Activated T-cell treated with anti-CD3 and anti-CD28 coated beads for 48 hours (primary cell): ENCODE measurements at places on chromosomes 13 and 19.

- DNase-seq = no peak
These were observed 52.0 kb upstream of the C13orf46 start for GRCh38 chr13:114025714-114026431.

GRCh38 chr13:43107780-43108179 is 84.4 kb downstream of the DNAJC15 start:
- DNase-seq = no peak

DNA sequence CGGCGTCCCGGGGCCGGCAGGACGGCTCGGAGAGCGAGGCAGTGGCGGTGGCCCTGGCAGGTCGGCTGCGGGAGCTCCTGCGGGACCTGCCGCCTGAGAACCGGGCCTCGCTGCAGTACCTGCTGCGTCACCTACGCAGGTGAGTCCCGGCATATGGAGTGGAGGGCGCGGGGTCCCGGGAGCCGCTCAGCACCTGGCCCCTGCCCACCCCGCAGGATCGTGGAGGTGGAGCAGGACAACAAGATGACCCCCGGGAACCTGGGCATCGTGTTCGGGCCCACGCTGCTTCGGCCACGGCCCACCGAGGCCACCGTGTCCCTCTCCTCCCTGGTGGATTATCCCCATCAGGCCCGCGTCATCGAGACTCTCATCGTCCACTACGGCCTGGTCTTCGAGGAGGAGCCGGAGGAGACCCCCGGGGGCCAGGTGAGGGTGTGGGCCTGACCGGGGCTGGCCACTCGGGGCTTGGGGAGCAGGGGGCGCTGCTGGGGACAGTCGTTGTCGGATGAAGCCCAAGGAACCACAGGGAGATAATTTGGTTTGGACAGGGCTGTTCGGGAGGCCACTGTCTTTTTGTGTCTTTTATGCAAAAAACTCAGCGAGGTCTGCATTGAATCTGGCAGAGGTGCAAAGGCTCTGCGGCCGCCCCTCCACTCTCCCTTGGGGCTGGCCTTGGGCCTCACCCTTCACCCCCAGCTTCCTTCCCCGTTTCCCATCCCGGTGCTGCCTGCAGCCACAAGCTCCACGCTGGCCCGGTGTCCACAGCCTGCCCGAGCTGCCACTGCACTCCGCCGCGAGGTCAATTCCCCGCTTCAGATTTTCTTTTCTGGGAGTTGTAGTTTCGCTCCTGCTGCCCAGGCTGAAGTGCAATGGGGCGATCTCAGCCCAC is 12.0 kb downstream of the POLR2E start:
- DNase-seq = no peak

GRCh38 chr19:28948566-28948965 is 264.4 kb downstream of the UQCRFS1 start:
- DNase-seq = no peak

DNA sequence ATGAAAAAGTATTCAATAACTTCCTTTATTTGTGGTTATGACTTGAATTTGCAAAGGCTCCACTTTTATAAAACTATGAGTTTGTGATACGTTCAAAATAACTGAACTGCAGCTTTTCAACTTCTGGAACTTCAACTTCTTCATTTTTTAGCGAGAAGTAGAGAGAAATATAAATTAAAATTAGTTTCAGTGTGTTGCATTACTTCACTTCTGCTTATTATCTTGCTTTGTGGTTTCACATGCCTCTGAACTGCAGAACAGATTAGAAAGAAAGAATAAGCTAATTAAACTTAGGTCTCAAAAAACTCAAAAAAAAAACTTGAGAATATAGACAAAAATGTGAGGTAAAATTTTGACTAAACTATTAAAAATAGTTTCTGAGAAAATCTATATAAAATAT is 1073.4 kb downstream of the PCDH17 start:
- DNase-seq = no peak

DNA sequence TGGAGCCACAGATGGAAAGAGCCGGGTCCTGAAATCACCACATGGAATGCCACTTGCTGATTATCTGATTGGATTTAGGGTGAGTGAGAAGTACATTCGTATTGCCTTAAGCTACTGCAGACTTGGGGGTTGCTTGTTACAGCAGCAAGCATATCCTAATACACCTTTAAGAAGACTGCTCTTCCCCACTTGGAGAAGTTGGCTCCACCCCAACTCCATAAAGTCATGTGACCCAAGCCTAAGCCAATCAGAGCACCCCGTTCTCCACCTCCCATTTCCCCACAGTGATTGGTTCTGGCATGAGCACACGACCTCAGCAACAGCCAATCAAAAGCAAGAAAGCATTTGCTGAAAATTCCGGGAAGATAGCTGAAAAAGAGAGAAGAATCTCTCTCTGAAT is 23.1 kb downstream of the CACNA1A start:
- DNase-seq = no peak

- DNase-seq = no peak
These were observed 150.2 kb downstream of the NDFIP2 start for GRCh38 chr13:79631051-79631659.

GRCh38 chr19:10752237-10752912 is 34.5 kb downstream of the DNM2 start:
- no peak for DNase-seq

- DNase-seq = no peak
These were observed 12.0 kb downstream of the ZSWIM9 start for GRCh38 chr19:48182434-48182833.

DNA sequence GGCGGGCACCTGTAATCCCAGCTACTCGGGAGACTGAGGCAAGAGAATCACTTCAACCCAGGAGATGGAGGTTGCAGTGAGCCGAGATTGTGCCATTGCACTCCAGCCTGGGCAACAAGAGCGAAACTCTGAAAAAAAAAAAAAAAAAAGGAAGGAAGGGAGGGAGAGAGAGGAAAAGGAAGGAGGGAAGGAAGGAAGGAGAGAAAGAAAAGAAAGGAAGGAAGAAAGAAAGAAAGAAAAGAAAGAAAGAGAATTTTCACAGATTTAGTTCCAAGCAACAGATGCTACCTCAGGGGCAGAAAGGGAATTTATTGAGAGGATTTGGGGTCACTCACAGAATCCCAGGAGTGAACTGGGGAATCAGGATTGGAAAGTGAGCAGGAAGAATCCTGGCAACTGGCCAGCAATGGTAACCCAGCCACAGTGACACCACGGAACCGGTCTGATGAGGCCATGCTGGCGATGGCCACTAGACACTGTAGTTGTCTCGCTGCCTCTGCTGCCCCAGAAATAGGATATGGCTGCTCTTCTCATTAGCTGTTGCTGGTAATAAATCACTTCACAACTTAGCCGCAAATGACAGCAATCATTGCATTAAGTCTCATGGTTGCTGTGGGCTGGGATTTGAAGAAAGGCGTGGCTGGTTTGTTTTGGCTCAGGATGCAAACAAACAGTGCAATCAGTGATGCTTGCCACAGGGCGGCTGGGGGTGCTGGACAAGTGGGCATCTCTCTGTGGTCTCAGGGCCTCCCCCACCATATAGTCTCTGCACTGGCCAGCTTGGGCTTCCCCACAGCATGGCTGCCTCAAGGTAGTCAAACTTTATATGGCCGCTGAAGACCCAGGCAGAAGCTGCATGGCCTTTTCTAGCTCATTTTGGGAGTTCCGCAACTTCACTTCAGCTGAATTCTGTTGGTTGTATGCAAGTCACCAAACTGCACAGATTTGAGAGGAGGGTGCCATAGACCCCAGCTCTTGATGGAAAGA is 5.2 kb upstream of the BCAM start:
- DNase-seq = no peak

DNA sequence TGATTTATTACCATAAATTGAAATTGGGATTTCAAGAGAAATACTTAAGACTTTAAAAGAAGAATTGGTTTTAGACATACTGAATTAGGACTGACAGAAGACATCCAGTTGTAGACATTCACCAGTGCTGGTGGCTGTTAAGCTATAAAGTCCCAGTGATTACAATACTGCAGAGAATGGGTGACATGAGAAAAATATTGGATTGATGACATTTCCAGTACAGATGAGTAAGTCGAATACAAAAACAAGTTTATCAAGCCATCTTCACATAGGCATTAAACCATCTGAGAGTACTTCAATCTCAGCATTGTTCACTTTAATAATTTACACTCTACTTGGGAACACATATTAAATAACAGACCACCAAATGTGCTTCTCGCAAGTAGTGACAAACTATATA is 66.8 kb downstream of the TBC1D4 start:
- DNase-seq = no peak

DNA sequence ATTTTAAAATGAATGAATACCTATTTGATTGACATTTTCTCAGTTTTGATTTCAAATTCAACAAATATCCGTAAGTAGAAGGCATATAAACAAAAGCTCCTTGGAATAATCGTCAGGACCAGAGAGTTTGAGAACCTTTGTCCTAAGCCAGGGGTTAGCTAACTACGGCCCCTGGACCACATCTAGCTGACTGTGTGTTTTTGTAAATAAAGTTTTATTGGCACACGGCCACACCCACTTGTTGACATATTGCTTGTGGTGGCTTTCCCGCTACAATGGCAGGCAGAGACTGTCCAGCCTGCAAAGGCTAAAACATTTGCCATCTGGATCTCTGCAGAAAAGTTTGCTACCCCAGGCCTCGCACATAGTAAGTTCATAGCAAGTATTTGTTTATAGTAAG is 83.4 kb downstream of the GNG7 start:
- no peak for DNase-seq

DNA sequence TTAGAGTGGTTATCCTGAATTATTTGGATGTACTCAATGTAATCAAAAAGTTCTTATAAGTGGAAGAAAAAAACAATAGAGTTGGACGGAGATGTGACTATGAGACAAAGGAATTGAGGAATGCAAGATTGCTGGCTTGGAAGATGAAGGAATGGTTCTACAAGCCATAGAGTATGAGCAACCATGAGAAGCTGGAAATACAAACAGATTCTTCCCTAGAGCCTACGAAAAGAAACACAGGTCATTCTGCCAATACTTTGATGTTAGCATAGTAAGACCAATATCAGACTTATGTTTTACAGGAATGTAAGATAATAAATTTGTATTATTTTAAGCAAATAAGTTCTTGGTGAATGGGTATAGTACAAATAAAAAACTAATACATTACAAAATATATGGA is 249.2 kb downstream of the DIAPH3 start:
- DNase-seq = no peak
